Head of caudate nucleus (tissue), 42 donors: ENCODE measurements at places on chromosomes 3 and 15.

- no peak for DNase-seq
Observed at GRCh38 chr3:69669070-69669469, 70.2 kb upstream of the MITF start.

- no peak for DNase-seq
Observed at GRCh38 chr3:187848401-187848800, 103.1 kb upstream of the BCL6 start.

DNA sequence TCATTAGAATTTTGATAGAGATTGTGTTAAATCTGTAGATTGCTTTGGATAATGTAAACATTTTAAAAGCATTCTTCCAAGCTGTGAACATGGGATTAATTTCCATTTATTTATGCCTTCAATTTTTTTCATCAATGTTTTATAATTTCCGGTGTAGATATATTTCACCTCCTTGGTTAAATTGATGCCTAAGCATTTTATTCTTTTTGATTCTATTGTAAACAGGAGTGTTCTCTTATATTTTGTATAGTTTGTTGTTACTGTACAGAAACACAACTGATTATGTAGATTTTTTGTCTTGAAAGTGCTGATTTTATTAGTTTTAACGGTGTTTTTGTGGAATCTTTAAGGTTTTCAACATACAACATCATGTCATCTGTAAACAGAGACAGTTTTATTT is 355.0 kb downstream of the EDEM1 start:
- DNase-seq: no peak

DNA sequence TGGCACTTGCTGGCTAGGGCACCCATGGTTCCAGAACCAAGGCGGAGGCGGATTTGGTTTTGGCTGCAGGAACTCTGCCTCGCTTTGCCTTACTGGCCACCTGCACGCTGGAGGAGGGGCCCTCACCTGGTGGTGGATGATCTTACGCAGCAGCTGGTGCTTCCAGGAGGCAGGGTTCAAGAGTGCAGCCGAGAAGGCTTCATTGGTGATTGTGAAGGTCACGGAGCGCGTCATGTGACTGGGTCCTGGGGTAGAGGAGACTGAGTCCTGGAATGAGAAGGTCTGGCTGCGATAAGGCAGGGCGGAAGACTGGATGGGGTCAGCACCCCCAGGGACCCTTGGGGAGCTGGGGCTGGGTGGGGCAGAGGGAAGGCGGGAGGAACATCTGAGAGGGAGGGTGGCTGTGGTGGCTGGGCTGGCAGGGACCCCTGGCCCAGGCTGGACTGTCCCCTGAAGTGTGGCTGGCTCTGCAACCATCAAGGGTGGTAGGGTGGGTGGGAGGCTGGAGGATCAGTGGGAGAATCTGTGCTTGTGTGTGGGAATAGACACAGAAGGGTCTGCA is 25.8 kb upstream of the GOLGA6C start:
- DNase-seq: no peak

- peak; percentile 35 for DNase-seq
Observed at GRCh38 chr3:160448845-160449635, 546 bp downstream of the TRIM59 start.

GRCh38 chr3:49699281-49699979 is 10.1 kb downstream of the RNF123 start:
- no peak for DNase-seq

- DNase-seq: no peak
Observed at GRCh38 chr3:127706785-127707351, 34.1 kb downstream of the ABTB1 start.

GRCh38 chr3:48507256-48508061 is 3.5 kb upstream of the SHISA5 start:
- peak; percentile 16 for DNase-seq

DNA sequence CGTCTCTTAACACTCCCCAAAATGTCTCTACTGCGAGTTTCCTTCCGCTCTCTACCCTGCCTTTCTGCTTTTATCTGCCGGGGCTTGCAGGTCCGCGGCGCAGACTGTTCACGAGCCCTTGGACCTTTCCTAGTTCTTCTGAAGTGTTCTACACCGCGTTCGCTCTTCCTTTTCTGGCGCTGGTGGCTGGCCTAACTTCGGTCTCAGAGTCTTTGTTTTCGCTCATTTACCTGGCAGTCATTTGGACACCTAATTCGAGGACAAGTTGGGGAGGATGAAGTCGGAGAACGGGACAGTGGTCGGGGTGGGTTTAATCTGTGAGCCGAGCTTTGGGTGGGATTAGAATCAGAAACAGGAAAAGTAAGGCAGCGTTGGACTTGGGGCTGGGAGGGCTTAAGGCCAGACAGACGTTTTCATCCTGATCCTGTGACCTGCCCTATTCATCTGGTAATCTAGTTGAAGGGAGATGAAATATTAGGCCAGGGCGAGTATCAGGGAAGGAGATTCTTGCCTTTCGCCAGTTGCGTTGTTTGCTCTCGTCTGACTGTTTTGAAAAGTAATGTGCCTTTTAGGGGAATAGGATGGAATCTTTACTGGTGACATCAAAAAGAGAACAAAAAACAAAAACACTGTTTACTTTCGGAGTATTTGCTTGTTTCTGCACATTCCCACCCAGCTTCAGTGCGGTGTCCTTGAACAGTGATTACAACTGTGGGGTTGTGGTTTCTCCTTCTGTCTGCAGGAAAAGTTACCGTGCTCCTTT is 1.8 kb downstream of the DIPK2A start:
- peak; percentile 23 for DNase-seq

- DNase-seq: no peak
Observed at GRCh38 chr15:31472636-31473384, 146.2 kb downstream of the KLF13 start.

GRCh38 chr3:48966367-48966766 is 23.7 kb upstream of the P4HTM start:
- DNase-seq: no peak

DNA sequence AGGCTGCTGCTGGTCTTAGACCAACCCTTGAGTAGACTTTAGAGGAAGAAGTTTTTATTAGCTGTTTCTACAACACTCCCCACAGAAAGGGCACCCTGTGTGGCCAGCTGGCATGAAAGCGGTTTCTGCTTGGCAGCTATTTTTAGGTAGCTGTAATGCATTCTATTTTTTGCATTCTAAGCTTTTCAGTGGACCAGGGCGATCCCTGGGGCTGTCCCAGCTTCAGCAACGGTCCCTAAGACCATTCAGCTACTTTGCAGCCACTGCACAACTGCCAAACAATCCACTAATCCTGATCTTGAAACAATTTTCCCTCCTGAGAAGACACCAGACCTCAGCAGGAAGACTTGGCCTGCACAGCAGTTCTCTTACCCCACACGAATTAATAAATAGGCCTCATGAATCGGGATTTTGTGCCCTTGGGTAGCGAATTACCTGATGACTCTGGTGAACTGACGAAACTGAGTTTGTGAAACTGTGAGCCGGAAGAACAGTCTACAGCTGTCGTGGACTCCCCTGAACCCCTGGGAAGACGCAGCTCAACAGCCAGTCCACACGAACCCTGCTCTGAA is 14.6 kb upstream of the TFRC start:
- DNase-seq: peak; percentile 51

DNA sequence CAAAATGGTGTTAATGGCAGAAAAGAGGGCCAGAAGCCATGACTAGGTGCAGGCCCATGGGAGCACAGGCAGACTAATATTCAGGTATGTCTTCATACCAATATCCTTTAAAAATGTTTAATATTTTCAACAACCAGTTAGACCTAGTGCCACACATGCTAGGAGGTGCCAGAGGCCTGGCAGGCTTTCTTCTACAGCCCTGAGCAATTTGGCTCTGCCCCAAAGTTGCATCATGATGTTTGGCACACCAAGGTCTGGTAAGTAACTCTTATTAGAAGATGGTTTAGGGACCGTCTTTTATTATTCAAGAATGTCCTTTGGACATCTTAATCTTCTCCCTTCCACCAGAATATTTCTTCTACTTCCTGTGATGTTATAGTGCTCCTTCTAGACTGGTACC is 34.8 kb downstream of the MITF start:
- DNase-seq: no peak

- no peak for DNase-seq
Observed at GRCh38 chr3:62835554-62836236, 39.5 kb downstream of the CADPS start.

GRCh38 chr3:42705962-42706585 is 3.5 kb upstream of the HHATL start:
- no peak for DNase-seq

DNA sequence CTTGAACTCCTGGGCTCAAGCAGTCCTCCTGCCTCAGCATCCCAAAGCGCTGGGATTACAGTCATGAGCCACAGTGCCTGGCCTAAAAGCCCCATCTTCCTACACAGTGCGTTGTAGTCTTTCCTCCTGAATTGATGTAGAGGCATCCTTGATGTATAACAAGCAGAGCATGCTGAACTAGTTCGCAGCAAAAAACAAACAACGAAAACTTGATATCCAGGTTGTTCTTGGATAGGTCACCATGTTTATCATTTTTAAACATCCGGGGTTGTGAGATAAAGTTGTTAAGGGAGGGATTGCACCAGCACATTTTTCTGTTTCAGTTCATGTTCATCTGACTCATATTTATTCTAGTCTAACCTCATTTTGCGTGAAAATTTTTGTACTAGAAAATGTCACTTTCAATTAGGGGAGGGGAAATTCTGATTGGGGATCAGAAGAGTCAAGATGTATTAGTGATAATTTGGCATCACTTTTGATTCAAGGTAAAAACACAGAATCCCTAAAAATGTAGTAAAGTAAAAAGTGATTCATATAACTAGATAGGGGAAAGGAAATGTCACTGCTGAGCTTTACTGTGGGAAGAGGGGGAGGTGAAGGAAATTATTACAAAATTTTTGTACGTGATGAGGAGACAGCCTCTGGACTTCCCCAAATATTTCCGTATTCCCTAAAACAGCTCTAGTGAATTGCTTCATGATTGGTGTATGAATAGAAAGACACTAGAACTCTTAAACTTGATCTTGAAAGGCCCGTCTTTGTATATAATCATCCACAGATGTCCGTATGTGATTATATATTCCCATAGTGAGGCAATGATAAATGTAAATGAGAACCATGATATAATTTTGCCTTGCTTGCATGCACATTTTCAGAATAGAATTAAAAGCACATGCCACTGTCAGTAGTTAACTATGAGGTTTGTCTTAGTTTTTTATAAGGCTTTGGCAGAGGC is 22.9 kb downstream of the RAB8B start:
- no peak for DNase-seq

DNA sequence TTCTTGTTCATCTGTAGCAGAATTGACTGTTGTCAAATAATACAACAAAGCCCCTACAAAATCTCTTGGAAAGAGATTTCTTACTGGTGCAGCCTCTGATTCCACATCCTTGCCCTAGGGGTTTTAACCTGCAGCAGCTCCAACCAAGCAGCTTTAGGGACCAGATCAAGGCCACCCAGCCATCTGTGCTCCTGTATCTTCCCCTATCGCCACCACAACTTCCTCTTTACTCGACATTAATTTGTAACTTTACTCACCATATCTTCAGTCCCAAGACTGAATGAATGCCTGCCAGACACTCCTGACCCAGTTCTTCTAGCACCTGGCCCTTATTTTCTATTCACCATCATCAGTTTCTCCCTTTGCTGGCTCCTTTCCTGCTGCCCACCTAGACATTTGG is 156.6 kb upstream of the IL12A start:
- DNase-seq: no peak

DNA sequence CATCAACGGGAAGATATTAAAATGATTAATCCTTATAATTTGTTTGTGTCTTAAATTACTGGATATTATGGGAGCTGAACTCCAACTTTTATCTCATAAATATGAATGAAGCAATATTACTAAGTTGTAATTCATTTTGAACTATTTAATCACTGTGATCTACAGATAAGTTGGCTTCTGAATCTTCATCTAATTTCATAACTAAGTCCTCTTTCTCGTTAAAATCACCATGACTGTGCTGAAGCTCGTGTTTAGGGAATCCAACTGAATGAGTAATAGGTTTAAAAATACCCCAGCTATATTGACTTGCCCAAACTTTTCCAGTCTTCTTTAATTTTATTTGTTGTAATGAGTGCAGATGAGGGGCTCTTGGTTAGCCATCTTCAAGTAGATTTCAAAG is 14.1 kb downstream of the MDFIC2 start:
- DNase-seq: no peak

GRCh38 chr15:74585191-74585590 is 30.4 kb upstream of the CLK3 start:
- no peak for DNase-seq

- DNase-seq: no peak
Observed at GRCh38 chr3:120854908-120855526, 53.0 kb upstream of the STXBP5L start.

- DNase-seq: no peak
Observed at GRCh38 chr3:14780927-14781507, 37.7 kb upstream of the FGD5 start.

DNA sequence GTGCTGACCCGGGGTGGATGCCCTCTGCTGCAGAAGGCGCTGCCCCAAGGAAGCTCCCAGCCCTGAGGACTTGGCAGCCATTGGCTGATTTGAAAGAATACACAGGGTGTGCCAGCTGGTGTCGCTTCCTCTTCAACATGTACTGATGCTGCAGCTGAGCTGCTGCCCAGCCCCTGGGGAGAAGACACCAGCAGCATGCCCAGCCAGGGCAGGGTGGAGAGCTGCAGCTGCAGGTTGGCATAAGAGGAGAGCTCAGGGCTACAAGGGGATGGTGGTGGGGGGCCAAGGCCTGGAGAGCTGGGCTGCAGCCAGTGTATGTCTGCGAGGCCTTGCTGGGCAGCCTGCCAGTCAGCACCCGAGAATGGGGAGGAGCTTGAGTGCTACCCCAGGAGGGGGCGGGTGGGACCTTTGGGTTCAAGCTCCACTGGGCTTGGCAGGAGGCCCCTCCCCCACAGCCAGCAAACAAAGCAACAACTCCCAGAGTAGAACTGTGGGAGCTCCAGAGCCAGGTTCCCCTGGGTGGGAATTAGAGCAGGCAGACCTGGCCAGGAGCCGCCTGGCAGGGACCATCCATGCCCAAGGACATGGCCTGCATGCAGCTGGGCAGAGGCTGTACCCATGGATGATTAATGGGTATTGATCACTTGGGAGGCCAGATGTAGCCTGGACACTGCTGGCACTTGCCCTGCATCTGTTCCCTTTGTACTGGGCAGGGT is 9.2 kb upstream of the SEMA4B start:
- peak; percentile 90 for DNase-seq

DNA sequence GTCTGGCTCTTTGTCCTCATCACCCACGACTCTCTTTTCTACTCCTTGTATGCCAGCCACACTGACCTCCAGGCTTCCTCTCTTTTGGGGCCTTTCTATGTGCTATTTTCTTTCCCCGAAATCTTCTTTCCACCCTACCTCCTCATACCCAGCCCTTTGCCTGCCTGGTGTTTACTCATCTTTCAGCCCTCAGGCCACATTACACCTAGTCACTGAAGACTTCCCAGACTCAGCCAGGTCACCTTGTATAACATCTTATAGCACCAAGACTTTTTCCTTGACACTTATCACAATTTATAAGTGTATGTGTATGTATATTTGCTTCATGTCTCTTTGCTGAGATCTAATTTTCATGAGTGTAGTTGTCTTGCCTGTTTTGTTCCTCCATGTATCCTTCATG is 396.4 kb downstream of the NLGN1 start:
- no peak for DNase-seq

- DNase-seq: no peak
Observed at GRCh38 chr15:81987628-81988027, 58.2 kb downstream of the MEX3B start.
